ENCODE measurements at places on chromosomes 3 and 15. TPM values are rescaled to one million over a fixed set of nuclear protein-coding genes. Genes with fewer than 3 reads are reported as not detected.

Gene KBTBD13
- total RNA-seq = not detected

Gene PLSCR2
- total RNA-seq = not detected

DNA sequence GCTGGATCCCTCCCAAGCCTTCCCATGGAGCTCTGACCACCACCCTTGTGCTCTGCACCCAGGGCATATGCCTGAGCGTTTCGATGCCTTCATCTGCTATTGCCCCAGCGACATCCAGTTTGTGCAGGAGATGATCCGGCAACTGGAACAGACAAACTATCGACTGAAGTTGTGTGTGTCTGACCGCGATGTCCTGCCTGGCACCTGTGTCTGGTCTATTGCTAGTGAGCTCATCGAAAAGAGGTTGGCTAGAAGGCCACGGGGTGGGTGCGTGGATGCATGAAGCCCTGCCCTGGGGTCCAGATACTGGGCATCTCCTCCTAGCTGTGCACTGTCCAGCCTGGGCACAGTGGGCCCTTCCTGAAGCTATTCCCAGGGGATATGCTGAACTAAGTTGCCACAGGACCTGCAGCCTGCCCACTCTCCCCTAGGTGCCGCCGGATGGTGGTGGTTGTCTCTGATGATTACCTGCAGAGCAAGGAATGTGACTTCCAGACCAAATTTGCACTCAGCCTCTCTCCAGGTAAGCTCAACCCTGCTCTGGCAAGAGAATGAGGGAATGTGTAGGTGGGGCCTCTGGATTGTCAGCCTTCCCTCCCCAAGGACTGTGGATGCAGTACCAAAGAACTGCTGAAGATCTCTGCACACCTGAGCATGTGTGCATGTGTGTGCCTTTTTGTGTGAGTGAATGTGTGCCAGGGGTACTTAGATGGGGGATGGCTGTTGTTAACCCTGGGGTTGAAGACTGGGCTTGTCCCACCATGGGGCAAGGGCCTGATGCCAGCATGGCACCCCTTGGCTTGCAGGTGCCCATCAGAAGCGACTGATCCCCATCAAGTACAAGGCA is 2.1 kb downstream of the MYD88 start:
- peak; percentile 69 for DNase-seq

Gene SH3GL3
- total RNA-seq = not detected

Gene SLC2A2
- 0.26 TPM for total RNA-seq

GRCh38 chr3:171054921-171055320 is 28.4 kb upstream of the SLC2A2 start:
- DNase-seq = no peak

DNA sequence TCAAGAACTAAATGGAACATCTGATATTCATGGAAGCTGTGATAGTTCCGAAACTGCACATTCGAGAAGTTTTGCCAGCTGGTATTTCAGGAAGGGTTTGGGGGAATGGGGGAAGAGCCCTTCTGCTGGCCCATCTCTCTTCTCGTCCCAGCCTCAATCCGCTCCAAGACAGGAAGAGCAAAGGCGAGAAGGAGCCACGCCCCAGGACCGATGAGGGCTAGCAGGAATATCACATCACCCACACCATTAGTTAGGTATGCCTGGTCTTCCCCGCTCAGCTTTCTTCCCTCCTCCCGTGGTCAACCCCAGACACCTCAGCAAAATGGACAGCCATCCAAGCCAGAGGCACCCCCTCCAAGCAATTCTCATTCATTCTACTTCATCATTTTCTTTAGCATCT is 14.9 kb upstream of the PCSK6 start:
- no peak for DNase-seq

Gene TMEM212
- total RNA-seq = not detected

GRCh38 chr3:5231487-5231886 is 44.0 kb downstream of the EDEM1 start:
- no peak for DNase-seq

Data from mesenteric fat pad (tissue), 1 donor.